ENCODE measurements at places on chromosomes 6 and 20. TPM values are rescaled to one million over a fixed set of nuclear protein-coding genes. Genes with fewer than 3 reads are reported as not detected.

Gene RWDD1
- total RNA-seq: 22.3 TPM

Gene EFCAB8
- under 0.01 TPM for total RNA-seq

Gene TGM3
- 0.19 TPM for total RNA-seq

Gene MEI4
- not detected for total RNA-seq

Gene MRPS10
- 42.6 TPM for total RNA-seq

Gene PSMB1
- total RNA-seq: 359 TPM

Gene TRIM31
- total RNA-seq: not detected

Gene MYH7B
- under 0.01 TPM for total RNA-seq

Gene SUMO4
- total RNA-seq: 0.58 TPM
